SHP77 (cell line): ENCODE measurements at places on chromosomes 2 and 18.

GRCh38 chr2:192060161-192060560 lies 134.6 kb downstream of the TMEFF2 start:
- DNase-seq = no peak

DNA sequence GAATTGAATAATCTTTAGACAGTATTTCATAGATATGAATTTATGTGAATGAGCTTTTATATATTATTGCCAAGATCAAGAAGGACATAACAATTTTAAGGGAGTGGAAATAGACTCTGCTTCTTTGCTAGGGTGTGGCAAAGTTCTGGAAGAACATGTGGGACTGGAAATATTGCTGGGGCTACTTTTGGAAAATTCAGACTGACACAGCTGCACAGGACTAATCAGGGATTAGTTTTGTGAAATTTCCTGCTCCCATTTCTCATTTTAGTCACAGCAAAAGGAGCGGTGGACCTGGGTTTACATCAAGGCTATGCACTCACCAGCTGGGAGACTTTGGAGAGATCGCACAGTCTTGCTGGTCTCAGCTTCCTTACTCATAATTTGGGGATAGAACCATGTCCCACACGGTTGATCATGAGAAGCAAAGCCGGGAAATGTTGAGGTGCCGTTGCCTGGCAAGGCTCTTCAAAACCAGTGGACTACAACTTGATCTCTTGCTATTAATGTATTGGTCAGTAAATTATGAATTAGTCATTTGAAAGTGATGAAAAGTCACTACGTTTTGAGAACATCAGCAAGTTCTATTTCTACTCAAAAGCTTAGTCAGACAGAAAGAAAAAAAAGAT lies 42.4 kb downstream of the IL1RL2 start:
- DNase-seq = no peak

GRCh38 chr2:74100254-74101216 lies 47.2 kb downstream of the BOLA3 start:
- no peak for DNase-seq

DNA sequence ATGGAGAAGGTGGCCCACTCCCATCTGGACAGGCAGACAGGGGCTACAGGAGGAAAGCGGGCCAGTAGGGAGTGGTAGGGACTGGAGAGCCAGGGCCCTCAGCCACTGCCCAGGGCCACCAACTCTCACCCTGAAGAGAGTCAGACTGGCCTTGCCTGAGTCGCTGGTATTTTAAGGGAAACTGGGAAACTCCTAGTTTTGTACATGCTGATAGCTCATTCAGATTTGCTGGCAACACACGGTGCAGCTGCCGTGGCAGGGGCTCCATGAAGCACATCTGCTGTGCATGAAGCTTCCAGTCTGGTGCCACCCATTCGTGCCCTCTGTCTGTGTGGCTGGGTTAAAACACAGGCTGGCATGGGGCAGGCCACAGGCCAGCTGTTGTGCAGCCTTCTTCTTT lies 137.3 kb upstream of the GLI2 start:
- no peak for DNase-seq

DNA sequence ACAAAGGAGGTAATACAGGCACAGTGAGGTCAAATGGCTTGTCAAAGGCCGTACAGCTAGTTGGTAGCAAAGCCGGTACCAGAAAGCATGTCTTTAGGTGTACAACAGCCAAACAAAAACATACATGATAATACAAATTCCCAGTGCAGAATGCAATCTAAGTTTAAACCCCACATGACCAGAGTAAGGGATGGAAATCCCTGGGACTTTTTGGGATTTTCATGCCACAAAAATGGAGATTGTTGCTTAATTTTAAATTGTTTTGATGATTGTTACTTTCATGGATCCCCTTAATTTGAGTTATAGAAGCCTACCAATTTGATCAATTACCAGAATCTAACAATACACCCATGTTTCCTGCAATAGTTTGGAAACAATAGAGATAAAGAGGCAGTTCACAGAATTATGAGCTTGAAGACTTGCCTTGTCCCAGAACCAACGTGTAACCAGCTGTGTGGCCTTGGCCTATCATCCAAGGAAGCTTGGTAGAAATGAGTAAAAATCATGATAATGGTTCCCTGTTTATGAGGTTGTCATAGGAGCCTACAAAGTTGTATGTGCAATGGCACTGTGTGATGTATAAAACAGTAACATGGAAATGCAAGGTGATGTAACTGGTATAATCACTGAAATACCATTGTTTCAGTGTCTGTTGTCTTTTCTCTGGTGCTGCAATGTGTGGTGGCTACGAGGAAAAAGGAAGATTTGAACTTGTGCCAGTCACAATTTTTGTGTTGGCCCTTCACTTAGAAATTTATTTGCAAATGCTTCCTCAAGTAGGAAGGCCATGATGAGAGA lies 85.3 kb downstream of the ZEB2 start:
- DNase-seq = no peak
